ENCODE measurements at places on chromosomes 12 and 14.

DNA sequence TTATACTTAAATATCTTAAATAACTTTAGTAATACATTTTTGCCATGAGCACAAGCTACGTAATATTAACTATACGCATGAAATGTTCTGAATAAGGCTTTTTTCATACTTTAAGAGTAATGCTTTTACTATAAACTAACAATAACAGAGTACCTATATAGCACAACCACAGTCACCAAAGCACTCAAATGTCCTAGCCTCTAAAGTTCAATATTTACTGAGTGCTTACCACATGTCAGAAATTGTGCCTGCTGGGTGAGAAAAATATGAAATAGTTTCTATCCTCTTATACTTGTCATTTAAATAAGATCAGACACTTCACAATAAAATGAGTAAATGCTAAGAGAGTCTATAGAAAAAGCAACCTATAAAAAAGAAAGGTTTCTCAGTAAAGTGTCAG is 83.1 kb downstream of the SH2B3 start:
- no peak for DNase-seq

DNA sequence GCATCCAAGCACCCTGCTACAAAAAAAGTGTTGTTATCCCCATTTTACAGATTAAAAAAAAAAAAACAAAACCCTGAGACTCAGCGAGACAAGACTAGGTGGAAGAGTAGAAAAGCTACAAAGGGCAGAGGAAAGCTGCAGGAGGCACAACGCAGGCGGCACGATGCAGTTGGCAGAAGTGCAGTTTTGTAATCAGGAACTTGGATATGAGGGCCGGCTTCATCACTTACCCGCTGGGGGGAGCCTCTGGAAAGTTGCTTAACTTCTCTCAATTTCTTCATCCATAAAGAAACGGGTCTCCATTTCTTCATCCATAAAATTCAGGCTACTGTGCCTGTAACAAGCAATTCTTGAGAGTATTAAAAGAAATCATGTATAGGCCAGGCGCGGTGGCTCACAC is 33.1 kb upstream of the CCDC60 start:
- DNase-seq, result no peak

GRCh38 chr12:75888874-75889613 is 142.5 kb downstream of the PHLDA1 start:
- no peak for DNase-seq

DNA sequence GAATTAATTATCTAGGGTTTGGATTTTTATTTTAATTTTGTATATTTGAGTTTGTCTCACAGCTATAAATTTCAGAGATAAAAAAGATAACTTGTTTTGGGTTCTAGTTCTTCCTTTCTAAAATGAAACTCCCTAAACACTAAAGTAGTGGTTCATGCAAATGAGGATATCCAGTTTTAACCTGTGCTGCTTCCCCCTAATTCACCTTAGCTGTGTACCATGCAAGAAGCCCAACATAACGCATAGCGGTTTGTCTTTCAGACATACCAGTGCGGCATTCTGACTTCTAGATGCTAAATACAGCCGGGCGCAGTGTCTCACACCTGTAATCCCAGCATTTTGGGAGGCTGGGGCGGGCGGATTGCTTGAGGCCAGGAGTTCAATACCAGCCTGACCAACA is 288.6 kb upstream of the NPAS3 start:
- no peak for DNase-seq

- peak; percentile 35 for DNase-seq
Measured at GRCh38 chr12:40104461-40105264, 1.2 kb downstream of the SLC2A13 start.

- no peak for DNase-seq
Measured at GRCh38 chr12:131536766-131537165, 174.1 kb upstream of the SFSWAP start.

DNA sequence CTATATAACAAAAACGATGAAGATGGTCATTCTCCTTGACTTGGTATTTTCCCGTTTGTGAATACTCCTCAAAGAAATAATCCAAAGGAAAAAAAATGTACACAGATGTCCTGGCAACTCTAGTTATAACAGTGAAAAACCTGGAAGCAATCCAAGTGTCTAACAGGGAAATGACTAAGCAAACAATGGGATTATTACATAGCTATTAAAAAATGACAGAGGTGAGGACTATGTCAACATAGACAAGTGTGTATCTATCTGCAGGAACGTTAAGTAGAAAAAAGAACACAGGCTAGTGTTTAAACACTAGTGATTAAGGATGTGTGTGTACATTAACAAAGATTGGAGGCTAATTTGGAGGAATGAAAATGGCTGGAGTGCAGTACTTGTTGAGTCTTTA is 5.9 kb upstream of the APOLD1 start:
- DNase-seq, result peak; percentile 86

DNA sequence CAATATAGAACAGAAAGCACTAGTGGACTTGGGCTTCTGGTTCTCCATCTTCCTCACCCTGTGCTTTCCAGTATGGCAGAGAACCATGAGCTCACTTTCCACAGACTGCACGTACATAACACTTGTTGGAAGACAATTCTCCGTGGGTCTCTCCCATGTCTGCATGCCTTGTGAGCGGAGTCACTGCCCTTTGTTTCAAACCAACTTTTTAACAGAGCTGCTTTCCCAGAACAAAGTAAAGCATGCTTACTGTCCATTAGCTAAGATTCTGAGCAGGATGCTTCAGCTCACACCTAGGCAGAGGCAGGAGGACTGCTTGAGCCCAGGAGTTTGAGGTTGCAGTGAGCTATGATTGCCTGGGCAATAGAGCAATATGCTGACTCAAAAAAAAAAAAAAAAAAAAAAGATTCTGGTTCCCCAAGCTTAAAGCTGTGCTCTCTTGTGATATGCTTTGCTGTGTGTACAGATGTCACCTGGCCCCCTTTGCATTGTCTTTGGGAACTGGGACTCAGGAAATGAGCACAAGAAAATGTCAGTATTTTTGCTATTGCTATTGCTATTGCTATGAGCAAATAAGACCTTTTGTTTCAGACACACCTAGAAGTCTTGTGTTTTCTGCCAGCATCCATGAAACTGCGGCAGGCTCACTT is 54.6 kb upstream of the PTGR2 start:
- DNase-seq, result no peak

DNA sequence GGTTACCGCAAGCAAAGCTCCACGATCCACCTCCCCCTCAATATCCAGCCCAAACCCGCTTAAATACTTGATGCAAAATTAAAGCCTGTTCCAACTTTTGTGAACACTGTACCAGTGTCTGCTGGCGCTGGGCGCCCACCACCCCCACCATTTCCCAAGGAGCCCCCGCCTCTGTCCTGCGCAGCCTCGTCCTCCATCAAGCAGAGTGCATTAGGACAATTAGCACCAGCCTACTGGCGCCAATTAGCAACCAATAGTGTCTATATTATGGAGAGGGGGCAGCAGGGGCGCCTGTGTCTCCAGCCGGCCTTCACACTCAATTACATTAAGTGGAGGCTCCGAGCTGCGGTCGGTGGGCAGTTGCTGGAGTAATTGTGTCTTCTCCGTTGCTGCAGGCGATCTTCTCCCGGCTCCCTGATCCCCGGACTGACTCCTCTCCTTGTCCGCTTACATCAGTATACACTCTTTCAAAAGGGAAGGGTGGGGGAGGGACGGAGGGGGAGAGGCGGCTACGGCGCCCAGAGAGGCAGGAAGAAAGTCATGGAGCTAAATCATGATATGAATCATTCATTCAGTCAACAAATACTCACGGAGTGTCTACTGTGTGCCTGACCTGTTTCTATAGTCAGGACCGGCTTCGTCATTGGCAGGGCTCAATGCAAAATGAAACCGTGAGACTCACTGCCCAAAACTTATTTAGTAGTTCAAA is 707.3 kb downstream of the MED13L start:
- no peak for DNase-seq

GRCh38 chr14:58238252-58239243 is 6.1 kb upstream of the PSMA3 start:
- DNase-seq, result peak; percentile 29

GRCh38 chr12:15116086-15116485 is 105.1 kb downstream of the RERG start:
- DNase-seq, result no peak

GRCh38 chr12:25123126-25123525 is 71.8 kb downstream of the DNAI7 start:
- no peak for DNase-seq

- DNase-seq, result peak; percentile 55
Measured at GRCh38 chr14:61321385-61322010, at the start of gene PRKCH. Gene PRKCH, plus strand, starts transcription at chr14:61321579. Its CDS starts 523 bp downstream, at chr14:61322102.

DNA sequence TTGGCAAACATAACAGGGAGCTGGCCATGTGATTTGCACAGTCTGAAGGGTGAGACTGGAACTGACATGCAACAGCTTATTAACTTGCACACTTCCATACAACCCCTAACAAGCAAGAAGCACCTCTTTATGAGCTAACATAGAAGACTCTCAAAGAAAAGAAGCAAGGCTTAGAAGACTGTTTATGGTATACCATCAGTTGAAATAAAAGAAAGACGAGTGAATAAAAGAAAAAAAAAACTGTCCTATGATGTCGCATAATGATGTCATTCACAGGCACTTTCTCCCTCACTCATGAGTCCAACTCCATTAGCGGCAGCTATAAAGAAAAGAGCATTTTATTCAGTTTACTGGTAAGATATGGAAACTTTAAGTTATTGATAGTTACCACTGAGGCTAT is 3.3 kb upstream of the MDM1 start:
- DNase-seq, result no peak

- DNase-seq, result no peak
Measured at GRCh38 chr14:64542836-64543201, 2.3 kb downstream of the HSPA2 start.

- no peak for DNase-seq
Measured at GRCh38 chr12:24919346-24920001, 29.4 kb downstream of the BCAT1 start.

GRCh38 chr12:109449845-109450532 is 27.1 kb downstream of the KCTD10 start:
- DNase-seq, result no peak

DNA sequence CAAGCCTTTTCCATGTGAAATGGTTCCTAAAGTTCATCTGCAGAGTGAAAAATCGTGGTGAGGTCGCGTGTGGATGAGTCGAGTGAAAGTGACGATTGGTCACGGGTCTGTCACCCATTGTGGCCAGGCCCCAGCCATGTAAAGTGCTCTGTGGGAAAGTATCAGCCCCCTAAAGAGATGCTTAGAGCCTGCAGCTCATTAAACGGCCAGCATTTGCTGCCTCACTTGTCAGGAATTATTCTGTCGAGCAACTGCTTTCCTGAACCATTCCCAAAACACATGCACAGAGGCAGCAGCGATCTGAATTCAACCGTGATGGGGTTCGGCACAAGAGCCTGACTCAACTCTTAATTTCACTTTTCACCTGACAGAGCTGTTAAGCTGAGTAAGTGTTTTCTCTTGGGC is 16.0 kb downstream of the DBX2 start:
- DNase-seq, result no peak

GRCh38 chr12:75790219-75790618 is 241.4 kb downstream of the PHLDA1 start:
- DNase-seq, result no peak

DNA sequence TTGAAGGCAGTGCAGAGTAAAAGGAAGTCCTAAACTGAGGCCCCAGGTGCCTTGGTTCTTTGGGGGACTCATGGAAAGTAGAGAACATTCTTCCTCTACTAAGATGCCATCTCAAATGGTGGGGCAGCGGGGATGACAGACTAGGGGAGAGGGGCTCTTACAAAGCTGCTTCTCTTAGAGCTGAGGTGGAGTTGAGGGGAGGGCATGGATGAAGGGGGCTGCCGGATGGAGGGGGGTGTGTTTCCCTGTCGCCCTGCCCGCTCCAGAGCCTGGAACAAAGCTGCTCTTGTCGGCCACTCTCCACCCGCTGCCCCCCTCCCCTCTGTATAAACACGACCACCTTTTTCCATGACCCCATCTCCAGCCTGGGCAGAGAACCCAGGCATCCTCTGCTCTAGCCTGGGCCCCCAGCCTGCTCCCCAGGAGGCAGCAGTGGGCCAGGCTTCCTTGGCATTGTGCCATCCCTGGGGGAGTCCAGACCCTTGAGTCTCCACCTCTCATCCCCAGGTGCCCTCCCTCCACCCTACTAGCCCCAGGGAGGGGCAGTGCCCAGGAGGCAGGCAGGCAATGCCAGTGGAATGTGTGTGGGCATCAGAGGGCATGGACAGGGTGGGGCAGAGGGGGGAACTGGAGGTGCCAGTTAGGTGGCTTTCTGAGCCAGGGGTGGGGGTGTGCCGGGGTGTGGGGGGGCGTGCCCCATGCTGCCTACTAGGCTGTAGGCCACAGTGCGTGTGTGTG is 1.7 kb downstream of the RARG start:
- DNase-seq, result no peak

- no peak for DNase-seq
Measured at GRCh38 chr12:122081697-122082221, 3.2 kb downstream of the MLXIP start.

DNA sequence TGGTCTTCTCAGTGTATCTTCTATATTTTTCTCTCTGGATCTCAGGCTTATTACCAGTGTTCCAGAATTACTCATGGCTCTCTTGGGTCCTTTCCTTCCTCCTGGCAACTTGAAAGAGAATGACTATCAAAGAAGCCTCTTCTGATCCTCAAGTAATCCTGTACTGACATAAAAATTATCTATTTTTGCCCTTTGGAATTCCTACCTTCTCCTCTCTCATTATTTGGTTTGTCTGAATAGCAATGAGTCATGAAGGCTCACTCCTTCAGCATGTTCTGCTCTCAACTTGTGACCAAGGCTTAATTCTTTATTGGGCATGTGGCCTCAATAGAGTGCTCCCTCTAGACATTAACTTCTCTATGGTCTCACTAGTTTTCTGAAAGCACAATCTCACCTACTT is 553.6 kb upstream of the ATP2B1 start:
- no peak for DNase-seq

- no peak for DNase-seq
Measured at GRCh38 chr14:55297611-55298499, 26.6 kb downstream of the FBXO34 start.

DNA sequence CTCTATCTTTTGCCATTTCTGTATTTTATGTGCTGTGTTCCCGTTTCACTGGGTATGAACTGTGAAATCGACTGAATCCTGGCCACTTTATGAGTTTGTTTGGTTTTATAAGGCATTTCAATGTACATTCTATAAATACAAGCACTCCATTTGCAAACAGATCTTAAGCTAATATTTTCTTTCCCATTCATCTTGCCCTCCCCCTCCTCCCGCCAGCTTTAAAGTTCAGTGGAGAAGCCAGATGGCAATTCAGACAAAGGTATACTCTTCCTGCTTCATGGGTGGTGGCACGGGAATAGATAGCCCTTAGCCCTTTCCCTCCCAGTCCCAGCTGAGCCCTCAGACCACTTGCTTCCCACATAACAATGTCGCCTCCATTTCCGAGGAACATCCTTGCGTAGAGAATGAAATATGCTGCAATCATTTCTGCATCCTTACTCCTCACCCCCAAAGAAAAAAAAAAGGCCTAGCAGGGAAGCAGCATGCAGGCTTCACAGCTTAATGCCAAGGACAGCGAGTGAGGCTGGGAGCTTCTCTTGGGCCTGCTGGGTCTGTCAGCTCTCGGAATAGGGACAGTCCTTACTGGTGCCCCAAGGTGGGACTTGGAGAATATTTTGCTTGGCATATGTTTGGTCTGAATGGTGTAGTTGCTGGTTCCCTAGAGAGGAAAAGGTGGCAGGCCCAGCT is 52.8 kb upstream of the SRSF5 start:
- no peak for DNase-seq

- no peak for DNase-seq
Measured at GRCh38 chr14:30708157-30708556, 86.0 kb downstream of the SCFD1 start.
